ENCODE measurements at places on chromosomes 13 and 19.
A peak's percentile ranks its signal among the peaks of the same experiment; 100 is the strongest.

DNA sequence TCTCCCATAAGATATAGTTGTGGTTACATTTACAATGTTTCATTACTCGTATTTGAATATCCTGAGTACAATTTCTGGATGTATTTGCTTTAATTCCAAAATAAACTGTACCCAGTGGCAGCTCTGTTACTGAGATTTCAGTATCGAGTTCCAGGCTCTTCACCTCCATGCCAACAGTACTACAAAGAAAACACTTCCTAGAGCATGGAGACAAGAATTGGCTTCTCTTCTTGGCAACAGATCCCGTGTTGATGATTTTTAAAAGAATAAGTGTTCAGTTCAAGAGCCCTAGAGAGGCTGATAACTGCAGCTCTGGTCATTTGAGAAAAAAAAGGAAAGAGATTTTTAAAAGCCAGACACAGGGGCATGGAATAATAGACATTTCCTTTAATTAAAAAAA, 302.8 kb downstream of the EFNB2 start:
- peak; percentile 33 for DNase-seq

- no peak for DNase-seq
These were observed 37.0 kb downstream of the SKA3 start for GRCh38 chr13:21139374-21139773.

DNA sequence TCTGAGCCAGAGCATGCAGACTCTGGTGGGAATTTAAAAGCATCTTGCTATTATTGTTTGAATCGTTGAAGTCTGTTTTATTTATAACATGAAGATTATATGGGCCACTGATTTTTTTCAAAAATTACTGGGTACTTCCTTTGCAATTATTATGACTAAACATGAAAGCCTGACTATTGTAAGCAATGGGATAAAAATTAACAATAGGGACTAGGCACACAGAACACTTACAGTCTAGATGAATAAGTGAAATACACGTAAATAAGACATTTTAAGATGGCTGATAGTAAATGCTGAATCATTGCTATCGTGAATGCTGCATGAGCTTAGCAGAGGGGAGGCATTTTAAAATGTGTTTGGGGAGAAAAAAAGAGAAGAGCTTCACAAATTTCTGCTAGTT, 81.0 kb upstream of the MAB21L1 start:
- no peak for DNase-seq

DNA sequence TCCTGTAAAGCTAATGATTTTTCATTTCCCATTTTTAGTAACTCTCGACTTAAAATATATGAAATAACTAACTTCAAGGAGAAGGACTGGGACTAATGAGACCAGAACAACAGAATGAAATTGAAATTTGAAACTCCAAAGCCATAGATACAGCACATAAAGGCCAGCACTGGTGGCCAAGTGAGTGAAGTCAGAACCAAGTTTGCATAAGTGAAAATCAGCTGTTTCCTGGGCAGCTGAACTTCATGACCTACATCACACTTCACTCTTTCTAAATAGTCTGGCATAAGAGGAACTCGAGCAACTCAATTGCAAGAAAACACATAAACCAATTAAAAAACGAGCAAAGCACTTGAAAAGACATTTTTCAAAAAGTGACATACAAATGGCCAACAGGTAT, 84.5 kb downstream of the DCLK1 start:
- DNase-seq: no peak

Measured in cardiac fibroblast (primary cell).